Amniotic epithelial cell (primary cell): ENCODE measurements at places on chromosomes 3 and 15.

- peak; percentile 16 for DNase-seq
Observed at GRCh38 chr3:48217449-48217848, 5.8 kb upstream of the CAMP start.

- no peak for DNase-seq
Observed at GRCh38 chr15:85839643-85840042, 44.9 kb upstream of the KLHL25 start.

DNA sequence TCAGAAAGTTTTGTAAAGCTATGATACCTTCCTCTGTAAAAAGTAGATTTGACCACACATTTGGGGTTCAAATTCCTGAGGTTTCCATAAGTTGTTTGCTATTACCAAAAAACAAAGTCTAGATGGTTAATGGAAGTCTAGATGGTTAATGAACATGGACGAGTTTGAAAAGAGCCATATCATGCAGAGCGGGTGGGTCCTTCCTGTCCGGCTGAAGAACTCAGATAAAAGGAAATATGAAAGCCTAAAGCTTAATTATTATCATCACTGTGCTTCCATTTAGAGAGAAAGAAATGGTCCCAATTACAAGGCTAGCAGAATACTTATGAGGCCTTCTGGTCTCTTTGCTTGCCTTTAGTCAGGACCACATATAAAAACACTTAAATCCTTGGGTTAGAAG lies 132.1 kb upstream of the SATB1 start:
- no peak for DNase-seq

DNA sequence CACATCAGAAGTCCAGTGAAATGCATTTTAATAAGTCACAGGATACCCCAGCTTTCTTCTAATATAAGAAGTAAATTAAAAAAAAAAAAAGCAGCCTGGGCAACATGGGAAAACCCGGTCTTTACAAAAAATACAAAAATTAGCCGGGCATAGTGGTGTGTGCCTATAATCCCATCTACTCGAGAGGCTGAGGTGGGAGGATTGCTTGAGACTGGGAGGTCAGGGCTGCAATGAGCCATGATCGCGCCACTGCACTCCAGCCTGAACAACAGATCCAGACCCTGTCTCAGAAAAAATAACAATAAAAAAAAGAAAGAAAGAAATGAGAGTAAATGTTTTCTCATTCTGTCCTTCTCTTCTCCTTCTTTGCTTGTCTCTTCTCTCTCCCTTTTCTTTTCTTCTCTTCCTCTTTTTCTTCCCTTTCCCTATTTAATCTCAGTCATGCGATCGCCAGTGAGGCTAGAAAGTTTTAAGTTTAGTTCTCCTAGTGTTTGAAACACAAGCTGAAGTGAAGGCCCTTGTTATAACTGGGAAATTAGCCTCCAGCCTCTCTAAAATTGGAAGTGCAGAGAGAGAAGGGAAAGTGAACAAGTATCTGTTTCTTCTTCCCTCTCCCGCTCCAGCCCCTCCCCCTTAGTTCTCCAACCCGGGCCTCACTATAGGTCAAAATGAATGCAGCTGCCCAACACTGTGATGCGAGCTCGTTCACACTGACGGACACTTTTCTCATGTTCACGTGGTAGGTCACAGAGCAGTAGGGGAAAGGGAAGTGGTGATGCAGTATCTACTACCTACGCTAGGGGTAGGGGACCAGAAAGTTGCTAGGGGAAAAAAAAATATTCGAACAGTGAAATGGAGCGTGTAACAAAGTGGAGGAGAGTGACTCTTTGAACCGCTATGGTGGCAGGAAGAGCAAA lies 23.5 kb upstream of the TSC22D2 start:
- DNase-seq = peak; percentile 17

- DNase-seq = peak; percentile 50
Observed at GRCh38 chr3:63927422-63928280, 15.5 kb upstream of the SCAANT1 start.

GRCh38 chr3:126081618-126082361 lies 2.1 kb downstream of the SLC41A3 start:
- peak; percentile 41 for DNase-seq

GRCh38 chr15:19944261-19944888 lies 597.2 kb downstream of the GOLGA6L6 start:
- DNase-seq = no peak

DNA sequence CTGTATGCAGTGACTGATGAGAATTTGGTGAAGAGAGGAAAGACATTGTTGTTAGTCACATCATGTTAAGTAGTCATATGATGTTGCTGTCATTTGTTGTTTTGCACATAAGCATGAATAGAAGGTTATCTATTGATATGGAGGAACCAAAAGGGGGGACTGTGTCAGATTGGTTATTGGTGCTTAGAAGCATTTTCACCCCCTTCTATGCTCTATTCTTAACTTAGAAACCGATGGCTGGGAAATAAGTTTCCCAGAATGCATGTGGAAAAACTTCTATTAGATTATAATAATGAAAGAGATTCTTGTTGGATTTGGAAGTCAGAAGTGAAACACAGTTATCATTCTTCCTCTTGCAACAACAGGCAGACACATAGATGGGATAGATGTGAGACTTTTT lies 33.2 kb upstream of the CADM2 start:
- DNase-seq = no peak

DNA sequence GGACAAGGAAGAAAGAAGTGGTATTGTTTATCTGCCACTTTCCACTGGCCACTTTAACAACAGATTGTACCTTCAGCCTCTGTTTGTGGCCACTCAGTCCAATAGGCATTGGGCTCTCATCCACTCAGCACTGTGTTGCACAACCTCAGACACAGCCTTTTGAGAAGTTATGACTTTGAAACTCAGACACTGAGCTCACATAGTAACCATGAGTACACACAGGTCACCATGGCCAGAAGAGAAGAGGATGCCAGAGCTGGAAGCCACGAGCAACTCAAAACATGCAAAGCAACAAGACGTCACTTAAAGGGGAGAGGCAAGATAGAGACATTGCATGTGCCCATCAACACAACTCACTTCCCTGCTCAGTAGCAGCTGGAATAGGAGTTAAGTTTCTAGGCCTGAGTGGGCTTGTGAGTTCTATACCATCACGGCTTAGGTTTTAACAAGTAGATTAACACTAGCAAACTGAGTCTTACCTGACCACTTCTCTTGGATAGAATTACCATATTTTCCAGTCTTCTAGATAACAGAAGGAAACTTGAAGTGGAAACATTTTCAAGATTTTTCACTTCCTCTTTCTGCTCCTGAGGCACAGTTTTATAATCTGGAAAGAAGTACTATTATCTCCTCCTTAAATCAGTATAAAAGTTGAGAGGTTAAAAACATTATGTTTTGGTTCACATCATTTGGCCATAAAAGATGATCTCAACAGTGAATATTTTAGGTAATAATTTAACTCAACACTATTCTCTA lies 103.5 kb downstream of the IMPG2 start:
- DNase-seq = peak; percentile 52

GRCh38 chr3:64344721-64345207 lies 119.5 kb upstream of the PRICKLE2 start:
- peak; percentile 93 for DNase-seq

- DNase-seq = peak; percentile 16
Observed at GRCh38 chr15:100919481-100920405, 586 bp downstream of the LRRK1 start.

GRCh38 chr15:64461721-64462162 lies 1.4 kb downstream of the ZNF609 start:
- peak; percentile 18 for DNase-seq

DNA sequence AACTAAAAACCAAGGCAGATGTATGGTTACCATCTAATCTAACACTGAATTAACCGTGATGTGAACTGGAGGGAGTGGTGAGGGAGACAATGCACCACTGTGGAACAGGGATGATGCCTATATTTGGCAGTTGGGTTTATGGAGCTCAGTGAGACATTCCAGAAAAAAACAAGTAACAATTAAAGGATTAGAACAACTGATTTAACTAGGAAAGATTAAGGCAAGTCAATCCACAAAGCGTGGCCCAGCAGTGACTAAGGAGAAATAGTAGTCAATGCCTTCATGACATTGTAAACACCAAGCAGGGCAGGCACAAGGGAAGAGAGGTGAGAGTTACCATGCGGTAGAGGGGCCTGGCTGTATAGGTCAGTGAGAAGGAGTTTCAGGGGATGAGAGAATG lies 38.1 kb downstream of the CHAC1 start:
- no peak for DNase-seq

DNA sequence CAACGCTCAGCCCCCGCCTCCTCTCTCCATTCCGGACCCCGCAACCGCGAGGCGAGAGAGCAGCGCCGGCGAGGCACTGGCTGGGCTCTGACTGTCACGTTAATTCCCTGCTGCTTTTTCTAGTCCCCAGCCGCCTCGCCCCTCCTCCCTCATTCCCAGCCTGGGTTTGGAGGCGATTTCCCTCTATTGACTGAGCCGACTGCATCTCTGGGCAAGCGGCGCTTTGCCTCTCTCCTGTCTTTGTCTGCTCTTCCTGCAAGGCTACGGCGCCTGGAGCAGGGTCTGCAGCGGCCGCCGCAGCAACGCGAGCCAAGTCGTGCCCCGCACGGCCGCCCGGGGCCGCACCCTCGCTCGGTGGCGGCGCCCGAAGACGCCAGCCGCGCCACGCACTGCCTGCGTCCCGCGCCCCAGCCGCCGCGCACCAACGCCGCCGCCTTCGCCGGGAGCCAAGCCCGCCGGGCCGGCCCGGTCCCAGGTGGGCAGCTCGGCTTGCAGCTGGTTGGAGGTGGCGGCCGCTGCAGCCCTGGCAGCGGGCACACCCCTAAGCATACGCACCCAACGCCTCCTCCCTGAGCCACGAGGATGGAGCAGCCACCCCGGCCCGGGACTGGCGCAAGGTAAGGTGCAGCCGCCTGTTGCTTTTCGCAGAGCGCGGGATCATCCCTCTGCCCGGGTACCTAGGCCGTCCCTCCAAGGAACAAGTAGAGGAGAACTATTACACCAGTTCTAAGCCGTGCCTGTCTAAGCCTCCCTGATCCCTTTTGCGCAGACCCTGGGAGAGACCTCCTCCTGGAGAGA lies at the start of gene LRRC3B:
Gene LRRC3B (plus strand): TSS at position 152 of the 798 bp plus-strand sequence. CDS start 86,901 bp downstream, outside the sequence.
- DNase-seq = no peak

DNA sequence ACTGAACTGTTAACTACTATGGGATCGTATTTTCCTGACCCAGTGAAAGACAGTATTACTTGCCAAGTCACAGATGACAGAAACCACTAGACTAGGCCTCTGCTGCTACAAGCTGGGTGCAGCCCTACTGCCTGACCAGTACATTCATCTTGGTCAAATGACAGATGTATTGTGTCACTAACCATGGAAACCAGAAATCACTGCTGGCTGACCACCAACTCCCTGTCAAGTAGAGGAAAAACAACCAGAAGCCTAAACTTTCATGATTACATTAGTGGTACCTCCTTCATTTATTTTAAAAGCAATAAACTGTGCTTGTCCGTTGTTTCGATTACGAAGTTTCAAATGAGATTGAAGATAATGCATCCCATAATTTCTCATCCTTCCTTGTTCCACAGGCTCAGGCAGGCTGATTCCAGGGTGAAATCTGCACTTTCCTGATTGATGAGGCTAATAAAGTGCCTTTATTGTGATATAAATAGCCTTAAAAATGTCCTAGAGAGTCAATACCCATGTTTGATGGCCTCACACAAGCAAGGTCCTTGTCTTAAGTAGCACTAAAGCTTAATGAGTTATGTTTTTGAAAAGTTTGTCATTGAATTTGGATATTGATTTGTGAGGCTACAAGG lies 309.7 kb downstream of the LSAMP start:
- peak; percentile 87 for DNase-seq

DNA sequence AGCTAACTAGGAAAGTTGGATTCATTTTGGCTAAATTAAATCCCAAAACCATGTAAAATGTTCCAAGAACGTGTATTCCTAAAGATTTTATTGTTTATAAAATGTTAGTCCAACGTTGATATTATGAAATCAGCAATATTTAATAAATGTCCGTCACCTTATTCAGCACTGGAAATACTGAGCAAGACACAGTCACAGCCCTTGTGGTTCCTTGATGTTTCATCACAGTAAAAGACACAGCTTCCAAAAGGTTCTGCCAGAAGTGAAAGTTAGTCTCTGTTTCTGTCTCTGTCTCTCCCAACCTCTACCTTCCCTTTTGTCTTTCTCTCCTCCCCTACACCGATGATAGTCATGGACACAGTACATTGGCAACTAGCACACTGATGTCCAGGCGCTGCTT lies 82.2 kb upstream of the BOC start:
- DNase-seq = no peak

- no peak for DNase-seq
Observed at GRCh38 chr3:183800243-183800863, 25.0 kb downstream of the MAP6D1 start.

GRCh38 chr3:53264718-53265117 lies 8.9 kb upstream of the TKT start:
- DNase-seq = no peak

GRCh38 chr15:35442742-35443141 lies 103.2 kb downstream of the DPH6 start:
- no peak for DNase-seq

DNA sequence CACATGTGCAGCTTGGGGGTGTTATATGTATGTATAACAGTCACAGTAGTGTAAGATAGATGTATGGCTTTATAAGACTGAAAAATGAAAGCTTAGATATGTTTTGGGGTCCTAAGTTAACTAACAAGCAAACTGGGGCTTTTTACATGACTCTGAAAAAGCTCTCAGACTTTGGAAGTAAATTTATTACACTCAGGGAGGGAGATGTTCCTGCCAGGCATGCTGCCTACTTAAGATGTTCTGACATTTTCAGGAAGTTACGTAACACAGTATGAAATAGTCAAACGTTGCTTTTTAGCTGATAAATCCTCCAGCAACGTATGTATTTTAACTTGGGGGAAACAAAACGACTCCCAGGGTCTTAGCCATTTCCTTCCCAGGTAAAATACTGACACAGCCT lies 1.7 kb upstream of the IFT57 start:
- DNase-seq = peak; percentile 68

DNA sequence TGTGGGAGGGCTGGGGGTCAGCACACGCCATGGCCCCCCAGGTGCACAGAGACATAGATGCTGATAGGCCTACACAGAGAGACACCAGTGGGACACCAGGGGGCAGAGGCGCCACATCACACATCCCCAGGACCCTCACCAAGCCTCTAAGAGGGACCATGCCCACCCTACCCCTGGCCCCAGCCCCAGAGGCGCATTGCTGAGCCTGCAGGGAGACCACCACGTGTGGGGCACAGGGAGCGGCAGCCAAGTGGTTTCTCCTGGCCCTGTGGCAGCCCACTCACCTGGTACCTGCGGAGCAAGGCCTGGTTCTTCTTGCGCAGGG lies 1.2 kb downstream of the CCDC9B start:
- no peak for DNase-seq

DNA sequence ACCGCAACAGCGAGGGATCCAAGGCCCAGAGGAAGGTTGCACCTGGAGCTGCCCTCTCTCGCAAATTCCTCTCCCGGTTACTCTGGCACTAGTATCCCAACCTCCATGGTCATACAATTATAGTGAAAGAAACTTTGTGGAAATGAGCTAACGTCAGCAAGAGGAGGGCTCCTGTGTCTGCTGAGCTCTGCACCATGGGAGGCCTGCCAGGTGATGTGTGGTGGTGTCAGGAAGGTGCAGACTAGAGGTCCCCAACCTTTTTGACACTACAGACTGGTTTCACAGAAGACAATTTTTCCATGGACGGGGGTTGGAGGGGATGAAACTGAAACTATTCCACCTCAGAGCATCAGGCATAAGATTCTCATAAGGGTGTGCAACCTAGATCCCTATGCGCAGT lies 13.2 kb upstream of the IQCF6 start:
- no peak for DNase-seq

GRCh38 chr3:178982137-178982536 lies 89.5 kb downstream of the ZMAT3 start:
- peak; percentile 24 for DNase-seq

GRCh38 chr3:26081166-26081565 lies 291.3 kb downstream of the OXSM start:
- DNase-seq = no peak
